ENCODE measurements at places on chromosomes 12 and 14.

GRCh38 chr14:73613419-73613963, 1.2 kb downstream of the ACOT6 start:
- no peak for DNase-seq

- DNase-seq = peak; percentile 63
Measured at GRCh38 chr12:7354529-7354928, 50.7 kb downstream of the ACSM4 start.

- DNase-seq = no peak
Measured at GRCh38 chr12:124008595-124008994, 35.6 kb downstream of the ZNF664 start.

- DNase-seq = no peak
Measured at GRCh38 chr14:85934886-85935254, 404.9 kb downstream of the FLRT2 start.

Data from dermis blood vessel endothelial cell (primary cell).